Caco-2 (cell line): ENCODE measurements at places on chromosomes 7 and 10. TPM values are rescaled to one million over a fixed set of nuclear protein-coding genes. Genes with fewer than 3 reads are reported as not detected.

The CACUL1 gene
- total RNA-seq = 39.2 and 42.7 TPM in 2 replicates

DNA sequence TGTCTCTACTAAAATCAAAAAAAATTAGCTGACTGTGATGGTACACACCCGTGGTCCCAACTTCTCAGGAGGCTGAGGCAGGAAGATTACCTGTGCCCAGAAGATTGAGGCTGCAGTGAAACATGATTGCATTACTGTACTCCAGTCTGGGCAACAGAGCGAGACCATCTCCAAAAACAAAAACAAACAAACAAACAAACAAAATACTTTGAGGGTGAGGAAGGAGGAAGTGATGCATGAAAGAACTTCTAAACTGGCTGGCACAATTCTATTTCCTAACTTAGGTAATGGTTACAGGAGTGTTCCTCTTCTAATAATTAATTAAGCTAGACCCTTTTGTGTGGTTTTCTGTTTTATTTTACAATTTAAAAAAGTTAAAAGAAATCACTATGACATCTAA lies 15.5 kb downstream of the WAPL start:
- H3K27me3 ChIP-seq = no peaks in the 10 kb centered on the region
- H3K27ac ChIP-seq = no peak overlapping the region
- no peaks in the 10 kb centered on the region for H3K4me1 ChIP-seq
- H3K36me3 ChIP-seq = no peaks in the 10 kb centered on the region
- no peak for DNase-seq

DNA sequence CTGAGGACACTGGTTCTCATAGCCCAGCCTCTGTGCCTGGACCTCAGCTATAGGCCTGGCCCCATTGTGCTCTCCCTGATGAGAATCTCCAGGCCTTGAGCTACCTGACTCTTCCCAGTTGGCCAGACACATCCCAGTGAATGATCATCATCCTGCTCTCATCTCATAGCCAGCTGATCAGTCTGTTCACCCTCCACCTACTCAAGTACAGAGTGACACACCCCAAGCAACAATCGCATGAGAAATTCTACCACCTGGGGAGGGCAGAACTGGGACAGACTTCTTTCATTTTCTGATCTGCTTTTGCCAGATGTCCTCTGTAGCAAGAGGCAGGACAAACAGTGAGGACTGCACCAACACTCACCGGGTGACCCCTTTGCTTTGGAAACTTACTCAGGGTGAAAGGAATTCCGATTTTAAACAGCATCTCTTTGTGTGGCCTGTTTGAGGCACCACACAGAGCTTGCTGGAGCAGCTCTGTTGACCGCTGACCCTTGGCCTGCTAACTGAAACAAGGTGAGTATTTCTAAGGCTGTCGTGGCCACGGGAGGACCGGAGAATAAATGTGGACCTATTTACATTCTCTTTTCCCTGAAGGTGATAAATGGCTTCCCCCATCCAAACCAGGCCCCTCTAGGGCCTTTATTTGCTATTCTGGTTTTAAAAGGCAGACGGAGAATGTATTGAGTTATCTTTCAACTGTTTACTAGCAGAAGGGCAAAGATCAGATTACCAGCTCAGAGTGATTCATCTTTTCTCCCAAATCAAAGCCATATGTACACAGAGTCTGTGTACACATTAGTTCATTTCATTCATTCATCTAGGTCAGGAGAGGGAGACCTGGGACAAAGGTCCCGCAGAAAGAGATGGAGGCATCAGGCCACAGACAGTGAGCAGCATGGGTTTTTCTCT lies 181.4 kb upstream of the TNS3 start:
- peak overlapping the region; percentile 98 for H3K27ac ChIP-seq
- H3K4me3 ChIP-seq = no peak overlapping the region
- H3K4me1 ChIP-seq = peaks cover 44% of the 10 kb centered on the region
- no peaks in the 10 kb centered on the region for H3K27me3 ChIP-seq
- no peaks in the 10 kb centered on the region for H3K36me3 ChIP-seq
- peak; percentile 96 for DNase-seq

DNA sequence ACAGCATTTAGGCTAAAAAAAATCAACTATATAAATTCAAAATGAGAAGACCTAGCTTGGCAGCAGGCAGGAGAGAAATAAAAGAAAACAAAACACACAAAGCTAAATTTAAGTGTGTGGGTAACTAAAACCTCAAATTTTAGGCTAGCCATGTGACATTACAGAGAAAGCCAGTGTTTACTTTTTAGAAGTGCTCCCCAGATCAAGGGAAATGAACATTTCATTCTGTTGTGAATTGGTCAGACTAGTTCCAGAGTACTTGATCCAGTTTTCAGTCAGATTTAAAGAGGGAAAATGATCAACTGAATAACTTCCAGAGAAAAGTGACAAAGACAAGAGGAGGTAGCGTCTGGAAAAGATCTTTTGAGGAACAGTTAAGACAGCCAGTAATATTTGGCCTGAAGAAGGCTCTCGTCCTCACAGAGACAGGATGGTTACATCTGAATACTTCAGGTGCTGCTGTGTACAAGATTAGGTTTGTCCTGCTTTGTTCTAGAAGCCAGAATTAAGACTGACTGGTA lies 563.4 kb downstream of the KCNMA1 start:
- no peaks in the 10 kb centered on the region for H3K36me3 ChIP-seq
- no peak overlapping the region for H3K27ac ChIP-seq
- H3K27me3 ChIP-seq = no peaks in the 10 kb centered on the region
- no peak for DNase-seq
- H3K4me3 ChIP-seq = no peak overlapping the region
- no peaks in the 10 kb centered on the region for H3K4me1 ChIP-seq

DNA sequence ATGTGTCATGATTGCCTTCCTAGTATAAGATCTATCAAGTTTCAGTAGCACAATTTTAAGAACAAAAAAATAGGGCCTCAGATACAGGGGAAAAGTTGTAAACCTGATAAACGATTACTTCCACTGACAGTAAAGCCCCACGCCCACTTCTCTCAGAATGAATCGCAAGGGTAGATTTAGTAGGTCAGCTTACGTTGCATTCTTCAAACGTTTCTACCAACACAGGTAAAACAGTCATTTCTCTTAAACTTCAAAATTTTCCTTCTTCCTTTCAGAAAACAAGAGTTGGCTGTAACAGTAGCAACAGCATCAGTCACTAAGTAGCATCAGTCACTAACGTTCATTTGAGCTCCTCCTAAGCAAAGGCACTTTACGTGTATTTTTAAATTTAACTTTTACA lies 221.5 kb downstream of the ADAM12 start:
- no peaks in the 10 kb centered on the region for H3K4me1 ChIP-seq
- H3K27me3 ChIP-seq = peaks cover 2% of the 10 kb centered on the region
- no peak overlapping the region for H3K27ac ChIP-seq
- H3K4me3 ChIP-seq = no peak overlapping the region
- DNase-seq = no peak
- no peaks in the 10 kb centered on the region for H3K36me3 ChIP-seq
